ENCODE measurements at places on chromosomes 1 and 21.
A peak's percentile ranks its signal among the peaks of the same experiment; 100 is the strongest.

GRCh38 chr1:59057211-59057694, 239.6 kb upstream of the FGGY start:
- ATAC-seq: no peak

DNA sequence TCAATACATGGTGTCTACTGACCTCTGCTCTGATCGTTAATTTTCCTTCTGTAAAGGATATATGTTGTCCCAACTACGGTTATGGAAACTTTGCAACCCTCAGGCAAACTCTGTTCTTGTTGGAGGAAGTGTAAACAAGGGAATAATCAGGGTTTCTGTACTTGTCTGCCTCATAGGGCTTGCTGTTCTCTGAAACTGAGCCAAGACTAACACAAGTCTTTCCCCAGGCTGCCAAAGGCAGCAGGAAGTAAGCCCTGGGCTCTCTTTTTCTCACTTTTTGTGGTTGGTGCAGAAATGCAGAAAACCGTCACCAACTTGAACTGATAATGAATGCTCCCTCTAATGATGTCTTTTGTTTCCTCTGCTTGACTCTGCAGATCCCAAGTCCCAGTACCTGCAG, 7.6 kb downstream of the CYP4X1 start:
- ATAC-seq: no peak

DNA sequence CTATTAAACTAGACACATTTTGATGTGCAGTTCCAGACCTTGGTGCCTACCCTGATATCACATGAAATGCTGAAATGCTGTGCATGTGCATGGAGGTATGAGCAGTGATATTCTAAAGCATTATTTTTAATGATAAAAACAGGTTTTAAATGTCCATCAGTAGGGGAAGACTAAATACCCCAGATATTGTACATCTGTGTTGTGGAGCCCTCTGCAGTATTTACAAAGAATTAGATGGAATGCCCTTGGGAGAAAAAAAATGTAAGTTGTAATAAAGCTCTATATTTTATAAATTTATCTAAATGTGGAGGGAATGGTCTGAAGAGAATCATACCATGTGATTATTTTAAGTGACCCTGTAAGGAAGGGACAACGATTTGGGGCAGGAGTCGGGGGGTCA, 39.1 kb upstream of the IGSF5 start:
- no peak for ATAC-seq

DNA sequence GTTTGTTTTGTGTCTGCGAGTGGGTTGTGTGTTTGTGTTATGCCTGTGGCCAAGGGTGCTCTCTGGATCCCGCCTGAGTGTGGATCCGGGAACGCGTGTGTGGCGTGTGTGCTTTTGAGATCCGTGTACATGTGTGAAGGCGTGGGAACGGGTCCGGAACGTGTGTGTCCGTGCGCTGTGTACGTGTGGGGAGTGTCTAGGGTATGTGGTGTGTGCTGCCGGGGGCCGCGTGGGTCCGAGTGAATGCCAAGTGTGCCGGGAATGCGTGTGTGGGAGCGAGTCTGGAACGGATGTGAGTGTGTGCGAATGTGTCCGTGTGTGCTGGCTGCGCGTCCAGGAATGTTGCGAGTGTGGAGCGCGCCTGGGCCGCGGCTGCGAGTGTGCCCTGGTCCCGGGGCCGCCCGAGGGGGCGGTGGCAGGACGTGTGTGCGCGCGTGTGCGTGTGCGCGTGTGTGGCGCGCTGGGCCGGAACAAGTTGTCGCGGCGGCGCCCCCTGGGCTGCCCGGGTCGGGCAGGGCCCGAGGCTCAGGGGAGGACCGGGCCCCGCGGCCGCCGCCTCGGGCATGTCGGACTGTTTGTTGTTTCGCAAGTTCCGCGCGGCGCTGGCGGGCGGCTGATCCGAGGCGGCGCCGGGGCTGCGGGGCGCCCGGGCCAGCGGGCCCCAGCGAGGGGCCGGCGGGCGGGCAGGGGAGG, 953 bp downstream of the PTPRU start:
- ATAC-seq: no peak

DNA sequence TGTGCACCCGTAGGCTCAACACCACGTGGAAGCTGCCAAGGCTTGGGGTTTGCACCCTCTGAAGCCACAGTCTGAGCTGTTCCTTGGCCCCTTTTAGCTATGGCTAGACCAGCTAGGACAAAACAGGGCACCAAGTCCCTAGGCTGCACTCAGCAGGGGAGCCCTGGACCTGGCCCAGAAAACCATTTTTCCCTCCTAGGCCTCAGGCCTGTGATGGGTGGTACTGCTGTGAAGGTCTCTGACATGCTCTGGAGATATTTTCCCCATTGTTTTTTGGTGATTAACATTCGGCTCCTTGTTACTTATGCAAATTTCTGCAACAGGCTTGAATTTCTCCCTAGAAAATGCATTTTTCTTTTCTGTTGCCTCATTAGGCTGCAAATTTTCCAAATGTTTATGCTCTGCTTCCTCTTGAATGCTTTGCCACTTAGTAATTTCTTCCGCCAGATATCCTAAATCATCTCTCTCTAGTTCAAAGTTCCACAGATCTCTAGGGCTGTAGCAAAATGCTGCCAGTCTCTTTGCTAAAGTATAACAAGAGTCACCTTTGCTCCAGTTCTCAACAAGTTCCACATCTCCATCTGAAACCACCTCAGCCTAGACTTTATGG, 69.0 kb upstream of the KRTAP19-8 start:
- ATAC-seq: no peak

- ATAC-seq: no peak
Measured at GRCh38 chr1:10257851-10258250, 47.5 kb downstream of the KIF1B start.

- ATAC-seq: no peak
Measured at GRCh38 chr21:27045281-27045985, 78.5 kb upstream of the ADAMTS5 start.

DNA sequence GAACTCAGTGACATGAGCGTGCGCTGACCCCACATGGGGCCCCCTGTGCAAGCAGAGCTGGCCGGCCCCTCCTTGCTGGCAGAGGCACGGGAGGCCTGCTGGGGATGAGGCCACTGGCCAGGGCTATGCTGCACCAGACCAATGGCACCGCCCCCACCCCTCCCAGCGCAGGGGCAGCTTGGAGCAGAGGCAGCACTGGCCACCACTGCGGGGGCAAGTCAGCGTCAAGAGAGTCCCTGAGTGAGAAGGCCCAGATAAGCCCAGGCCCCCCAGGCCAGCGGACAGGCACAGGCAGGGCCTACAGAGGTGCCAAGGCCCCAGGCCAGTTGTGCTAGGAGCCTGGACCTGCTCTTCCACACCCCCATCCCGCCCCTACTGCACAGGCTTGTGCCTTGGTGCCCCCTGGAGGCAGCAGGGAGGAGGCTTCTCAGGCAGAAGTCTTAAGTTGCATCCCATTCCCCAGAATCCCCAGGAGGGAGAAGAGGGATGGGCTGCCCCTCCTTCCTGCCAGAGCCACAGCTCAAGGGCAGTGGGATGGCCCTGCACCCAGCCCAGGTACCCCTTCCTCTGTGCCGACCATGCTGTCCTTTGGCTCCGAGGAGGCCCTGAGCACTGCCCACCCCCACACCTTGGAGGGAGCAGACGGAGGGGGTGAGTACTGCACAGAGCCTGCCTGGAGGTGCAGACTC, 35.8 kb downstream of the EPHX1 start:
- ATAC-seq: peak; percentile 38

- no peak for ATAC-seq
Measured at GRCh38 chr21:36388096-36388495, 2.9 kb downstream of the CHAF1B start.

- no peak for ATAC-seq
Measured at GRCh38 chr1:36761113-36761512, 273.2 kb downstream of the GRIK3 start.

DNA sequence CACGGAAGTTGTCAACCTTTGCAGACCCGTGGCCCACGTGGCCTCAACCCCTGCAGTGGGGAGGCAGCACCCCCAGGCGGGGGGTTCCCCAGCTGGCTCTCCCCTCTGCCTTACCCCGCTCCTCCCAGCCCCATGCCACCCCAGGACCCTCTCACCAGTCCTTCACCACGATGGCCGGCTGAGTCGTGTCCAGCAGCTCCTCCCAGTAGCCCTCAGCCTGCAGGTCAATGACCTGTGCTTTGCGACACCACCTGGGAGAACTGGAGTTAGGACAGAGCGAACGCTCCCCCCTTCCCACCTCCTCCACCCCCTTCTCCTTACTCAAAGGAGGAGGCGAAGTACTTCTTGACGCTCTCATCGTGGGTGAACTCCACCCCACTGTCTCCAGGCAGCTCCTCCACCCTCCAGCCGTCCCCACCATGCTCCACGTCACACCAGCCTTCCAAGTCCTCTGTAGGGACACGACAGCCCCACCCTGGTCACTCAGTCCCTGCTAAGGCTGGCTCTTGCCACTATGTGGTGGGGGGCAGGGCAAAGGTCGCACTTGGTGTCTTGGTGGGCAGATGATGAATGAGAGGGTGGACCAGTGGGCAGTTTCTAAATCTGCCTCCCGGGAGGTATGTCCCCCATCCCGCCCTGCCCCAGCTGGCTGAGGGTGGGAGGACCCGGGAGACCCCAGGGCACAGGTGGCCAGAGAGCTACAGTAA, 4.5 kb downstream of the FBXO2 start:
- ATAC-seq: no peak

DNA sequence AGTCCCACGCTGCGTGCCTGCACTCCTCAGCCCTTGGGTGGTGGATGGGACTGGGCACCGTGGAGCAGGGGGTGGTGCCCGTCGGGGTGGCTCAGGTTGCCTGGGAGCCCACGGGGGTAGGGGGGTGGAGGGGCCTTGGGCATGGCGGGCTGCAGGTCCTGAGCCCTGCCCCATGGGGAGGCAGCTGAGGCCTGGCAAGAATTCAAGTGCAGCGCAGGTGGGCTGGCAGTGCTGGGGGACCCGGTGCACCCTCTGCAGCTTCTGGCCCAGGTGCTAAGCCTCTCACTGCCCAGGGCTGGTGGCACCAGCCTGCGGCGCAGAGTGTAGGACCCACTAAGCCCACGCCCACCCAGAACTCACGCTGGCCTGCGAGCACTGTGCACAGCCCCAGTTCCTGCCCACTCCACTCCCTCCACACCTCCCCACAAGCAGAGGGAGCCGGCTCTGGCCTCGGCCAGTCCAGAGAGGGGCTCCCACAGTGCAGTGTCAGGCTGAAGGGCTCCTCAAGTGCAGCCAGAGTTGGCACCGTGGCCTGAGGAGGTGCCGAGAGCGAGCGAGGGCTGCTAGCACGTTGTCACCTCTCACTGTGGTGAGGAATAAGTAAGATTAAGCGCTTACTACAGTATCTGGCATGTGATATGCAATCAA, 12.8 kb downstream of the TNNI3K start:
- ATAC-seq: no peak

GRCh38 chr1:215569986-215570824, 3.1 kb downstream of the KCTD3 start:
- ATAC-seq: peak; percentile 50

GRCh38 chr1:180805316-180805715, 107.4 kb upstream of the KIAA1614 start:
- ATAC-seq: no peak

DNA sequence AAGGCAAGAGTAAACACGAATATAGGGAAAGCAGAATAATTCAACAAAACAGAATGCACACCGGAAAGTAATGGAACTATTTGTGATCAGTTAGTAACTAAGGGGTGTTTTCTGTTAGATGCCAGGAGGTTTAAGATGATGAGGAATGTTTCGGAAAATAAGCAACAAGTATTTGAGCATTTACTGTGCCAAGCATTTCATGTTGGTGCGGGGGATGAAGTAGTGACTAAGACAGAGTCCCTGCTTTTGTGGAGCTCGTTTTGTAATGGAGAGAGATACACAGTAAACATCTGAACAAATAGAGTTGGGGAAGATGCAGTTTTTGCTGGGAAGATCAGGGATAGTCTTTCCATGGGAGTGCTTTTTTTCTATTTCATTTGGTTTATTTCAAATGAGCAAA, 78.7 kb downstream of the DYRK1A start:
- no peak for ATAC-seq

- no peak for ATAC-seq
Measured at GRCh38 chr1:2256435-2257244, 28.5 kb downstream of the SKI start.

DNA sequence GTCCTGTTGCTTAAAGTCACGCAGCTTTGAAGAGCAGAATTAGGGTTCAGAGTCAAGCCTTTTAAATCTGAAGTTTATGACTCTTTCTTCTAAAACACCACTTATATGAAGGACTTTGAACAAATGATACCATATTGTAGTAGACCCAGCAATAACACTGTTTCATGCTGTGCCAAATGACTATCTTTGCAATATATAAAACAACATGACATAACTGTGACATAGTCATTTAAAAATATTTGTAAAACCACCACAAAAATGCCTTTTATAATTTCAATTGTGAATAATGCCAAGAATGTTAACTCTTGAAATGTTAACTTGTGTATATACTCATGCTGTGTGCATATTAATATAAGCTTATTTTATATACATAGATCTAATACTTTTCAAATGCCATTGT, 452.1 kb upstream of the NEGR1 start:
- ATAC-seq: no peak

DNA sequence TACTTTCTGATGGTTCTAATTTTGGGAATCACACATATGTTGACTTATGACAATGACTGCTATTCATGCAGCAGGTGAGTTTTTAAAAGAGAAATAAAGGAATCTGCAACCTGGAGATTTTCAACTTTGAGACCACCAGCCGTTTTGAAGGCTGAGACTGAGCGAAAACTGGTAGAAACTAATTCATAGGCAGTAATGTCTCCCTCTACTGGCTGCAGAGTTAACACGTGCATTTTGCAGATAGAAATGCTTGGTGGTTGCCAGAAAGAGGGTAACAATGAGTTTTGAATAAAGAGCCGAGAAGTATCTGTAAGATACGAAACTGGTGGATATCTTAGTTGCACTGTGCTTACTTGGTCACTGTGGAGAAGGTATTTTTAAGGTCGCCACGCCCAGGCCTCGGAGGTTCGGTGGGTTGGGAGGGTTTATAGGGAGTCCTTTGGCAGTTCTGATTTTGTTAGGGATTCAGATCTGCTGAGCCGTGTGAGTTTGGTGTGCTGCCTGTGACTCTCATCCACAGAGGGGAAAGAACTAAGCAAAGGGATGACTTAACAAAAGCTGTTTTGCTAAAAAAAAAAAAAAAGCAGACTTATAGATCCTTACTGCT, 83.0 kb downstream of the RYR2 start:
- ATAC-seq: no peak

DNA sequence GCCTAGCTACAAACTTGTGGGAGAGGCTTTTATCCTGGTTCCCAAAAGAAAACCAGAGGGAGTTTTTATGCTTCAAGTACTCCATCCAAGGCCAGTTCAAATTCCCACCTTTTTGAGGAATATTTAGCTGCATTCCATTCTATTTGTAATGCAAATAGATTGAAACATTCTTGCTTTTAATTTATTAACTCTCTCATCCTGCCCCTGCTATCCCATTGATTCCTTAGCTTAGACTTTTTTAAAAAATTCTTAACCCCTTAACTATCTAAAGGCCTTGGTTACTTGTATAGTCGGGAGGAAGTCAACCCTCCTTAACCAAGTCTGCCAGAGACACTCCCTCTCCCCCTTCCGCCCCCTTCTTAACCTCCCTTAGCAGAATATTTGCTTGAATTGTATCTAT, 2.5 kb upstream of the MOV10 start:
- ATAC-seq: no peak

DNA sequence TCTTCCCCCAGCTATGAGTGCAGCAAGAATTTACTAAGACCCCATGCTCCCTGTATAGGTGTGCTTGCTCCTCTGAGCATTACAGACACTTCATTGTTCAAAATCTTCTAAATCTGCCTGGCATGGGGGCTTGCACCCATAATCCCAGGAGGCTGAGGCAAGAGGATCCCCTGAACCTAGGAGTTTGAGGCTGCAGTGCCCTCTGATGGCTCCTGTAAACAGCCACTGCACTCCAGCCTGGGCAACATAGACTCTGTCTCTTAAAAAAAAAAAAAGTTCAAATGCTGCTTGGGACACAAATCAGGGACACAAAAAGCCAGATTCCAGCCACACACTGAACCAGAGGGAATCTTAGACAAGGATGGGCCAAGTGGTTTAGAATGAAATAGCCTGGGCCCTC, 3.4 kb upstream of the ACOT7 start:
- no peak for ATAC-seq

Data from activated T-helper 17 cell treated with anti-CD3 and anti-CD28 coated beads, Interleukin-2, amount 50 U/mL, for 72 hours (primary cell).